ENCODE measurements at places on chromosomes 11 and 22.
A peak's percentile ranks its signal among the peaks of the same experiment; 100 is the strongest.

GRCh38 chr11:47004595-47005033 lies 68.1 kb downstream of the CSTPP1 start:
- DNase-seq = peak; percentile 99

DNA sequence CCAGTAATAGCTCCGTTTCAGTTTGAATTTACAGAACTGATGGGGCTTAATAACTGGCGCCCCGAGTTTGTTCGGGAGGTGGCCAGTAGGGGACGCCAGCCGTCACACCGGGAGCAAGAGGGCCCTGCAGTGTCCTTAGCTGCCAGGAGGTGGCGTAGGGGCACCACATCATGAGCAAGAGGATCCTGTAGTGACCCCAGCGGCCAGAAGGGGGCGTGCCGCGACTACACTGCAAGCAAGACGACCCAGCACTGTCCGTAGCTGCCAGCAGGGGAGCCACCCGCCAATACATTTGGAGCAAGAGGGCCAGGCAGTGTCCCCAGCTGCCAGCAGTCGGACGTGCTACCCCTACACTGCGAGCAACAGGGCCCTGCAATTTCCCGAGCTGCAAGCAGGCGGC lies 663.7 kb upstream of the B3GAT1 start:
- peak; percentile 20 for DNase-seq

DNA sequence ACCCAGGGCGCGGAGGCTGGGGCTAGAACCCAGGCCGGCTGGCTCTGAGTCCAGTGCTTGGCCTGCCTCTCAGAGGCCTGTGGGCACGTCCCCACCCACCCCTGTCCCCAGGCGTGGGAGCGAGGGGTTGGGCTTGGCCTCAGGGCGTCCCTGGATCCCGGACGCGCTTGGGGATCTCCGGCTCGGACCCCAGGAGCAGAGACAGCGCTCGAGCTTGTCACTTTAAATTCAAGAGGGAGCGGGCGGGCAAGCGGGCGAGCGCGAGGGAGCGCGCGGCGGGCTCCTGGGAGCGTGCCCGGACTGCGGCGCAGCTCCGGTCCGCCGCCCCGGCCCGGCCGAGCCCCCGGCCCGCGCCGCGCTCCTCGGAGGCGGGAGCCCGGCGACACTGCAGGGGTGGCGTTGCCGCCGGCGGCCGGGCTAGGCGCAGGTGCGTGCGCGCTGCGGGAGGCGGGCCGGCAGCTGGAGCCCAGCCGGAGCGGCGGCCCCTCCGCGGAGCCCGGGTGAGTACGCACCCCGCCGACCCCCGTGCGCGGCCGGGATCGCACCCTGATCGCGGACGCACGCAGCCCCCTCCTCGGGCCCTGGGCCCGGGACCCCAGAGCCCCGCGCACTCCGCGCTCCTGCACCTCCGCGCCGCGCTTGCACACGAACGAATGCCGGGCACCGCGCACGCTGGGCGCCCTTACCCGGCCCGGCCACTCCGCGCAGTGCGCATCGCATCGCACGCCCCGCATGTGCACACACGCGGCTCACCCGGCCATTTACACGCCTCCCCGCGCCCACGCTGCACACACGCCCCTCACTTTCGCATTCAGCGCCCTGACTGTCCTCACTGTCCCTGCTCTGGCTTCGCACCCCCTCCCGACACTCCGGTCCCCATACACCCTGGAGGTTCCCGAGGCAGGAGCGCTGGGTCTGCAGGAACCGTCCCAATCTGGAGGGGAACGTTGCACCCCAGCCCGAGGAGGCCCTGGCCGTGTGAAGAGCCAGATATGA lies at the start of gene SYT12:
TSS of gene SYT12 (plus strand) at position 174 of the 996 bp plus-strand sequence. CDS start 7,011 bp downstream, outside the sequence.
- no peak for DNase-seq

DNA sequence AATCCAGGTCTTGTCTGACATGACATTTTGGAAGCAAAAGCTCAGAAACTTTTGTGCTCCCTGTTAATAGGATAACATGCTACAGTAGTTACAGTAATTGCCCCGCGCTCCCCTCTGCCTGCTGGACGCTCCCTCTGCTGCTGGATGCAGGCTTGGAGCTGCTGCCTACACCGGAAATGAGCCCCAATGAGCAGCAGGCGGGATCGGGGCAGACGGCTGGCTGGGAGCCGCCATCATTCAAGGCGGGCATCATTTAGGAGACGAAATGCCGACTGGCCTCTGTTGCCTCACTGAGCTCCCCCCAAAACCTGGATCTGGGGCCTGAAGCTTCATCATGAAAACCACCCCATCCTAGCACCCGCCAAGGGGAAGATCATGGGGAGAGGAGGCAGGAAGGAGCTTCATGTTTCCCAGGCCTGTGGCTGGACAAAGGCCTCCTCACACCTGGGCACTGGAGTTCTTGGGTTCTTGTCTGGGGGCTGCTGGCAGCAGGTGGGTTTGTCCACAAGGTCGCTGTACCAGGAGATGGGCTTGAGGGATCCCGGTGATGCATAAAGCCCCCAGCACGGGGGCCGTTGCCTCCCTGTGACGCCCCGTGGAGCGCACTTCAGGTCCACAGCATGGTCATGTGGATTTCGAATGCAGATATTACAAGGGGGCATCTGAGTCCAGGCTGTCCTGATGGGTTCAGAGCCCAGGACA lies 664.3 kb downstream of the BRD1 start:
- DNase-seq = no peak

DNA sequence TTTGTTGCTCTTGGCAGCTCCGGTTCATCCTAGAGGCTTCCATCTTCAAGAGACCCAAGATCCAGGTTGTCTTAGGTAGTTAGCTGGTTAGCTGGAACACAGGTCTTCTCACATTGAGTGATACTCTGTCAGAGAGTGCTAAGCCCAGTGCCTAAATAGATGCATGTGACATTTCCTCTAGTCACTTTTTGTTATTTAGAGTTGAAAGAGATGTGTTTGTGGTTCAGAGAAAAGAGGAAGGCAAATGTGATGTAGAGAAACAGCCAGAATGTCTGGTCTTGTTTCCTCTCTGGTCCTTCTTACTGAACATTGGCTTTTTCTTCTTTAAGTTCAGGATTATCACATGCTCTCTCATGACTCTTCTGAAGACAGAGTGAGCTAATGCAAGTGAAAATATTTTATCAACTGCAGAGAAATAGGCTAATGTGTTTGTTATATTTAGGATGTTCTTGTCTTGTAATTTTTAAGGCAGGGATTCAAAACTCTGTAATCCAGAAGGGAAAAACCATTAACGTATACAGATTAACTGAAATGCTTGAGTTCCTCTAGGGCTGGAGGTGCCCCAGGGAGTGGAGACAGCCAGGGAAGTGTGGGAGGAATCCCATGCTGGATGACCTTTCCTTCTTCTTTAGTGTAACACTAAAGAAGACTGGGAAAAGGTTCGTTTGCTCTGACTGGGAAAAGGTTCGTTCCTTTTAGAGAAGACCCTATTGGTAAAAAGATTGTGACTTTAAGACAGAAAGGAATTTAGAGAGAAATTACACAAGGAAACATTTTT lies 75.4 kb downstream of the SWAP70 start:
- no peak for DNase-seq

DNA sequence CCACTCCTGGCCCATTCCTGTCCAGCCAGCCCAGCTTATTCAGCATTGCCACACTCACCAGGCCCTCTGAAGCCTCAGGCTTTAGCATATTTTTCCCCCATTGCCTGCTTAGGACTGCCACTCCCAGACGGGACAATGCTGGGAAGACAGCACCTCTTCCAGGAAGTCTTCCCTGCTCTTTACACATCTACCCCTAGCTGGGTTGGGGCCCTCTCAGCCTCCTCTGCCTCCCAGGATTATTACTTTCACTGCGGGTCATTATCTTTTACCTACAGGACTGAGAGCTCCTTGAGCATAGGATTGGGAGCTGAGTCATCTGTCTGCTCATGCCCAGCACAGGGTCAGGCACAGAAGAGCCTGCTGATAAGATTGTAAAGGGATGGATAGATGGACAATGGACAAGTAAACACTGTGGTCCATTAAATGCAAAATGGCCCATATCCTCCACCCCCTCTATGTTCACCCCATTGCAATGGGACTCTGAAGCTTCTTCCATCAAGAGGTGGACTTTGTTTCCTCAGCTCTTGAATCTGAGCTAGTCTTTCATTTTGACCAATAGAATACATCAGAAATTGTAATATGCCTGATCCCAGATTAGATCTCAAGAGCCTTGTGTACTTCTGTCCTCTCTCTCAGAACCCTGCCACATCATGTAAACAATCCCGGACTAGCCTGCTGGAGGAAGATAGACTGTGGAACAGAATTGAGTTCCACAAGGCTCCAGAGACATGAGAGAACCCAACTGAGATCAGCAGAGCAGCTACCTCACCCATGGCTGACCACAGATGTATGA lies 32.0 kb upstream of the LRRC32 start:
- DNase-seq = no peak

GRCh38 chr22:48402591-48403031 lies 1425.1 kb downstream of the BRD1 start:
- DNase-seq = no peak

DNA sequence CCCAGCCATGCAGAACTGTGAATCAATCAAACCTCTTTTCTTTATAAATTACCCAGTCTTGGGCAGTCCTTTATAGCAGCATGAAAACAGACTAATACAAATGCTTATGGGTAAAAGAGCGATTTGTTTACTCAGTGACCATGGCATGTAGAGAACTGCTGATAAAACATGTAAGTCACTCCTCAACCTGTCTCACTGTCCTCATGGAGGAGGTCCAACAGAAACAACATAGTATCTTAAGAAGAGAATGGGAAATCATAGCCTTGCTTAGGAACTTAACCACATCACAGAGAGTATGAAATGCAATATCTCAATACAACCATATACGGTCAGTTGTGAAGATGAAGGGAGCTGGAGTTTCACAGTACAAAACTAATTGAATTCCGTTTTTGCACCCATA lies 1734.0 kb upstream of the RAG2 start:
- DNase-seq = no peak
